Activated CD8-positive, alpha-beta memory T cell treated with anti-CD3 and anti-CD28 coated beads, Interleukin-2, amount 50 U/mL, for 4 hours (primary cell): ENCODE measurements at places on chromosomes 13 and 19.

GRCh38 chr19:41264581-41265394 lies 616 bp downstream of the HNRNPUL1 start:
- peak; percentile 59 for DNase-seq

DNA sequence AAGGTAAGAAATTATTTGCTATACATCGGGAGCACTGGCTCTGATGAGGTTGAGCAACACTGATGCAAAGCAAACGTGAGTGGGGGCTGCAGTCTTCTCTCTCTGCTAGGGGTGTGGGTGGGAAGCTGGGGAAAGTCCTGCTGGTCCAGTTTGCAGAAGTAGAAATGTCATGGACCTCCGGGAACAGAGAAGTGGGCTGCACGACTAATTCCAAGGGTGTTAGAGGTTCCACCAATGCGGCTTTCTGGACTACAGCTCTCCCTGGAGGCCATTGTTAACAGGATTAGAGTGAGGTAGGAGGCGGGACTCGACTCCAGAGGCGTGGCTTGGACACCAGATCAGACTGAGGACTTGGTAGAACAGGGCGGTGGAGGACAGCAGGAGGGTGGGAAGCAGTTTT lies 5.7 kb upstream of the FBXO27 start:
- no peak for DNase-seq

DNA sequence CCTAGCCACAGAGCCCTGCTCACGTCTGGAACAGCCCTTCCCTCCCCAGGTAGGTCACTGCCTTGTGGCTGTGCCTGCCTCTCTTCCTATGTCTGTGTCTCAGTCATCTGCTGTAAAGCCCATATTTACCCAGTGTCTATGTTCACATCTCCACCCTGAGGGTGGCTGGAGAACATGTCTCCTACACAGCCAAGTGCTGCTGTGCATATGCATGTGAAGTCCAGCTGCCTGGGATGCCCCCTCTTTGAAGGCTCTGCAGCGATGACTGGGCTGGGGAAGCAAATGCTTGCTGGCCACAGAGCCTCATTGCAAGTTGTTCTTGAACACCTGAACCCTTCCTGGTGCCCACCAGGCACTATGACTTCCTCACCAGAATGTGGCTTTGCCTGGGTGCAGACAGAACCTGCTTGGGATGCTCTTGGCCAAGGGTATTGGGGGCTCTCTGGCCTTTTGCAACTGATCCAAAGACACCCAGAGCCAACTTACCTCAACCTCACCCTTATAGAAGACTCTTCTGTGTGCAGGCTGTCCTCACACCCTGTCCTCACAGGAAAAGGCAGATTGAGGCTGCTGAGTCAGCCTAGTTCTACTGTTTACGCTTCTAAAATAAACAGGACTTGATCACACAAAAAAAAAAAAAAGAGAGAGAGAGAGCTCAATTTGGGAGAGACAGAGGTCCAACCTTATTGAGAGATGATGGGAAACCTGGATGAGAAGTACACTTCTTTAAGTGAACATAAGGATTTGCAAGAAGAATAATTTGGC lies 26.5 kb downstream of the MRPL57 start:
- no peak for DNase-seq

- DNase-seq = no peak
Observed at GRCh38 chr13:26964278-26965250, 204.0 kb upstream of the GPR12 start.

- DNase-seq = peak; percentile 28
Observed at GRCh38 chr19:29812080-29812880, 489 bp downstream of the CCNE1 start.

DNA sequence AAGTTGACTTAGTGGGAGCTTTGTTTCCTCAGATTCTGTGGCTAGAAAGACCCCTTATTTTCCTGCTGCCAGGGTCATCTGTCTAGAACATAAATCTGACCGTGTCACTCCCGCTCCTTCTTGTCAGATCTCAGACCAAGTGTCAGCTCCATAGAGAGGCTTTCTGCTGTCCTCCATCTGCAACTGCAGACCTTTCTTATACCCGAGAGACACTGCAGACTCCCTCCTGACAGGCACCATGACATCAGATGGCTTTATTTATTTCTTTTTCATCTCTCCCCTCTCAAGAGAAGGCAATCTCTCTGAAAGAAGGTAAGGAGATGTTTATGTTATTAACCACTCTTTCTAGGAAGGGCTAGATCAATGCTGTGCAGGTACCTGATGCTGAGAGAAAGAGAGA lies 726.5 kb downstream of the UQCRFS1 start:
- no peak for DNase-seq

DNA sequence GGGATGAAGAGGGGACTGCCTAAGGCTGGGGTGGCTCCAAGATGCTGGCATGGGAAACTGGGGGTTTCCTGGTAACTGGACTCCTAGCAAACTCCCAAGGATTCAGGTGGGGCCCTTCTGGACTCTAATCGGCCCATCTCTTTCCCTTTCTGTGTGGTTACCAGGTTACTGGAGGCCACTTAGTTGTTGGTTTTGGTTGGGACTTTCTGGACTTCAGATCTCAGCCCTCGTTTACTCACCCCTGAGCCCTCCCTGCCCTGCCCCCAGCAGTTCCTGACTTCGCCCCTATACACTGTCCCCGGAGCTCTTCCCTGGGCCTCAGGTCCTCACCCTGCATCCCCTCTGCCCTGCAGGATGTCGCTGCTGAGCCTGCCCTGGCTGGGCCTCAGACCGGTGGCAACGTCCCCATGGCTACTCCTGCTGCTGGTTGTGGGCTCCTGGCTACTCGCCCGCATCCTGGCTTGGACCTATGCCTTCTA lies 328 bp downstream of the CYP4F12 start:
- no peak for DNase-seq

DNA sequence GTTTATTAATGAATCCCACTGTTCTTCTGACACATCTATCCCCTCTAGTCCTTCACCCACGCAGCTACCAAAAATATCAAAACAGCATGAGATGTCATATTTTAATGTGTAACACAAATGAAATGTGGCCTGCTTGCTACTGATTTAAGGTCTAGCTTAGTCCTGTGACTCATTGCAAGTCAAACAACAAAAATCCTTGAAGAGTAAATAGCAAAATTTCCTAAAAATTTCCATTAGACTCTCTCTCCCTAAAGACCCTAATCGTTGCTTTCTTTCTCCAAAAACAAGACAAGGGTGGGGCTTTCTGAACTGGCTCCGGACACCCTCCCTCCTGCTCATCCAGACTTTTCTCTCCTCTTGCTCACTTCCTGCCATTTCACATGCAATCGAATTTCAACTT lies 99.9 kb upstream of the IPO5 start:
- DNase-seq = no peak

DNA sequence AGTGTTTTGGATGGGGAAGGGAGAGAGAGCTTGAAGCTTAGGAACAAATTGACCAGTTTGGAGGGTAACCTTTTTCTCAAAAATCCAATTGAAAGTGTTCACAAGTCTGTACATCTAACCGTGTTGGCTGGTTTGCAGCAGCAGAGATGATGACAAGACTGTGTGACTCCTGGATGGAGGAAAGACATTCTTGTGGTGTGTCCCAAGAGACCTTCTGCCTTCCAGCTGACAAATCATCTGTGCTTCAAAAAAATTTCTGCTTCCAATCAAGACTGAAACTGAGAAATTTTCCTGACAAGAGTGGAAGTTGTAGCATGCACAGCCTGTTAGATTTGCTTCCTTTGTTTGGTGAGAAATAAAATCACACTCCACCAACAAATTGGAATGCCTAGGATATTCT lies 56.2 kb downstream of the LACC1 start:
- no peak for DNase-seq
